ENCODE measurements at places on chromosomes 3 and 15.

DNA sequence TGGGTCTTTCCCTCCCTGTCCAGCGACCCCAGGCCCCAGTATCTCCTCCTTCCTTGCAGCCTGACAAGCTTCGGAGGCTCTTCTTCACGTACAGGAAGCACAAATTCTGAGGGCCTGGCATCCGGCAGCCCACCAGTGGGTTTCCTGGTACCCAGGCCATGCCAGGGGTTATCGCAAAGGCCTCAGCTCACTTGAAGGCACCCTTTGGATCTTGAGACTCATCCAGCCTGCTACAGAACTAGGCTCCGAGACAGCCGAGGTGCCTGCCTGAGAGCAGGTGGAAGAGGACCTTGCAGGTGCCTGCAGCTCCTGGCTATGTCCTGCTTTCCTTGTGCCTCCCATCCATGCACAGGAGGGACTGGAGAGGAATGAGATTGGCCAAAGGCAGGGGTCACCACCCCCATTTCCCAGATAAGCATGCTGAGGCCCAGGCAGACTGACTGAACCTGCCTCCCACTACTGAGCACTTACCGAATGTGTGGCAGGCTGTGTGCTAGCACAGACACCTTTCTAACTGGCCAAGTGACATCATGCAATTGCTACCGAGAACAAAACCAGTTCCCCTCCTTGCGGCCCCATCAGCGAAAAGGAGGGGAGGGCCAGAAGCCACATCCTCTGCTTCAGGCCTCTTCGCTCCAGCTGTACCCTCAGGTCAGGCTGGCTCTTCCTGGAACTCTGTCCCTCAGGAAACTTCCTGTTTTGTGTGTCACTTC is 11.2 kb downstream of the SH2D7 start:
- DNase-seq = no peak

DNA sequence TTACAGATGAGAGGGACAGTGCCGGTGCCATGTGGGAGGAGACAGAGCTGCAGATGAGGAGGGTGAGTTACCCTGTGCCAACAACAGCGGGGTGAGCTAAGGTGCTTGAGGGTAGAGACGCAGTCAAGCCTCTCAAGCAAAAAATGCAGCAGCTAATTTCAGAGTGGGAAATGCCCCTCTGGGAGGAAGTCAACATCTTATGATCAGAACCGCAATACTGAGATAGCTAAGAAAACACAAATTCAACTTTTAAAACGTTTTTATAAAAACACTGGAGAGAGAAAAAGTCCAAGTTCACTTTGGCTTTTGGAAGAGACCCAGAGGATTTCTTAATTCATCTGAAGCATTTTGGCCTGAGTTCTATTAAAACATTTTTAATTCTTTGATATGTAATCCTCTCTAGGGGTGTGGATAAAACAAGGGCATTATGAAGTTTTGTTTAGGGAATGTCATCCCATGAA is 319.2 kb downstream of the SLC9A9 start:
- no peak for DNase-seq

DNA sequence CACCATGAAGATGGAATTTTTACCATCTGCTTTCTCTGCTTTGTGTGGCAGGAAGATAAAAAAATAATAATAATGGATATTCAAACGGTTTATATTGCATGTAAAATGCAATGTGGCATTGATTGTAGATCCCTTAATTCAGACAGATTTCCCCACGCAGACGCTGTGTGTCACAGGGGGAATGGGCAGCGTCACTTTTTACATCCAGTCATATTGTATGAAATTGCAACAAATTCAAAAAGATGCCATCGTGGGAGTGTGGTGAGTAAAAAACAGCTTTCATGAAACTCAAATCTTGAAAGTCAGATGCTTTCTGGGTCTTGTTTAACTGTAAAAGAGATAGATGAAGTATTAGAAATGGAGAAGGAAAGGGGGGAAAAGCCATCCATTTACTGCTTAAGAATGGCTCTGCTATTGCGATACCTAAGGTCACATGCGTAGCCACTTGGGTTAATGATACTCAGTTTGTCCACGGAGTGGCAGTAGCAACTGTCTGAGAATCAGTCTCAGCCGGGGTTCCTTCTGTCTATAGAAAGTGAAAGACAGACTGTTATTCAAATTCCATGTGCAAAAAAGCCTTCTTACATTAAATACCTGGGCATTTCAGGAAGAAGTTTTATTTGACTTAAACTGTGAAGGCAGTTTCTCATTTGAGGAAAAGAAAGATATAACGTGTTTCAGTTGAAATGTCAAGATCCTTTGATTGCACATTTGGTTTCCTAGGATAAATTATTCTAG is 28.5 kb downstream of the BTD start:
- peak; percentile 91 for DNase-seq

GRCh38 chr3:111728566-111728935 is 130.5 kb upstream of the PHLDB2 start:
- DNase-seq = no peak

DNA sequence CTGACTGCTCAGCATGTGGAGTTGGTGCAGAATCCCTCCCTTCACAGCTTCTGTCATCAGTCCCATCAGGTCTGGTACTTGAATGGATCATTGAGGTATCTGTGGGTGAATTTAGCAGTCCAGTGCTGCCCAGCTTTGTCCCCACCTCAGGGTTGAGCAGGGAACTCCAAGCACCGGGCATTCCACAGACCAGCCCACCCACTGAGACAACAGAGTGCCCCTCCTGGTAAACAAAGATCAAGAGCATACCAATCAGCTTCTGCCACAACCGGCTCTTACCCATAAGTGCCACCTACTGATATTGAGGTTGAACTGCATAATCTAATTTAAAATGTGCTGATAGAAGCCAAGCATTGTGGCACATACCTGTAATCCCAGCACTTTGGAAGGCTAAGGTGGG is 57.1 kb upstream of the FXR1 start:
- DNase-seq = no peak
